Left forelimb (tissue), 1 donor: ENCODE measurements at places on chromosomes 3 and 15.
A peak's percentile ranks its signal among the peaks of the same experiment; 100 is the strongest.

DNA sequence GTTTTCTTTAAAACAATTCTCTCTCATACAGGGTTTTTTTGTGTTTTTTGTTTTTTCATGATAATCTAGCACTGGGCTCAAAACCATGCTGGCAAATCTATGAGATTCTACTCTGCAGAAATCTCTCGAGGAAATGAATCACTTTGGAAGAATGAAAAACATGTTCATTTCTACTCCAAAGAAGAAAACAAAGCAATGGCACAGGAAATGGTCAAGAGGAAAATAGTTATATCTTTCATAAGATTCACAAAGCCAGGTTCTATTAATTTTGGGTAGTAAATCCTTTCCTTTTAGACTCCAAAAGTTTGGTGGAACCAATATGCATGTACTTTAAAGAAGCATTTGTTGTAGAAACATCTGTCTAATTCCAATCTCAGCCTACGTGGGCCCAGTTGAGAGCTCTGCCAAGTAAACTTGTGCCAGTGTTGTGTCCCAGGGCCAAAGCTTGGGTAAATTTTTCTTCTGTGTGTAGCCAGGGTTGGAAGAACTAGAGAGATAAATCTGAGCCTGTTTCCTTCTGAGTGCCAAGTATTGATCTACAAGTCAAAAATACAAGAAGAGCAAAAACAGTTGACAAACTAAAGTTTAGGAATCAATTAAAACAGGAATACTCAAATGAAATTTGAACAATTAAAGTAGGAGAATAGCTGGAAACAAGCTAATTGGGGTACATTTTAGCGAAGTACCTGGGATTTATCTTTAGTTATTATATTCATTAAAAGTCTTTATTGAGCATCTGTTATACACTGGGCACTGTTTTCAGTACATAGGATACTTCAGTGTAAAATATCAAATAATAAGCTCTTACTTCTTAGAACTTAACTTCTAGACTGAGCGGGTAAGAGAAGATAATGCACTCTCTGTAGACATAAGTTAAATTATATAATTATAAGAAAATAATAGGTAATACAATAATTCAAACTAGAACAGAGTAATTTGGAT is 657.5 kb upstream of the NECTIN3 start:
- DNase-seq: no peak

GRCh38 chr15:73560501-73561117 is 72.6 kb downstream of the NPTN start:
- no peak for DNase-seq

- peak; percentile 61 for DNase-seq
These were observed 900 bp upstream of the HYAL3 start for GRCh38 chr3:50299929-50300680.

DNA sequence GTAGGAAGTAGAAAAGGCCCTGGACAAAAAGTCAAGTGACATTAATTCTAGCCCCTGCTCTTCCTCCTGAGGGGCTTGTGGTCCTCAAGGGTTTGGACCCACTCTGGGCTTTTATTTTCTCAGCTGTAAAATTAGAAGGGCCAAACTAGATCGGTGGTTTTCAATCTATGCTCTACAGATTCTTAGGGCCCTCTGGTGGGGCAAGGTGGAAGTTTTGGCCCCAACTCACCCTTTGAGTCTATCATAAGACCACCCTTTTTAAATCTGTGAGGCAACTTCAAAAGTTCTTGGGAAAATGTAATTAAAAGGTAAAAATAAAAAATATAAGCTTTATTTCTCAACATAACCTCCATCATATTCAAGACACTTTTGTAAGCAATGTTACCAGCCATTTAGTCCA is 25.6 kb upstream of the CFAP161 start:
- DNase-seq: no peak

- DNase-seq: no peak
These were observed 17.7 kb downstream of the PTH1R start for GRCh38 chr3:46895204-46895660.

DNA sequence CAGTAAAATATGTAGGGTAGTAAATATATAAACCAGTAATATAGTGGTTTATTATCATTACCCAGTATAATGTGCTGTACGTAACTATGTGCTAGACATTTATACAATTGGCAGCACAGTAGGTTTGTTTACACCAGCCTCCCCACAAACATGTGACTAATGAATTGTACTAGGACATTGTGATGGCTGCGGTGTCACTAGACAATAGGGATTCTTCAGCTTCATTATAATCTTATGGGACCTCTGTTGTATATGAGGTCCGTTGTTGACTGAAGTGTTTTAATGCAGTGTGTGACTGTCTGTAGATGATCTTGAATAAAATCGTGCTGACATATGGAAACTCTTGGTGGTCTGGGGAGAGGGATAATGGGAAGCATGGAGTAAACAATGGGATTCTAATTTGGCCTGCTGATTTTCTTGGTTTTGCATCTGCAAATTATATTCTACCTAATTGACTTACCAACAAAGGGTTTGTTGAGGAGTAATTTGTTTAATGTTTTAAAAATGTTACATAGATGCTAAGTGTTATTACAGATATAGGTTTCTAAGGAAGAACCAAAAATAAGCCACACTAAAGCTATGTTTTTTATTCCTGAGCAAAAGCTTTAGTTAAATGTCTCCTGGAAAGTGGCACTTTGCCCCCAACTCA is 496.5 kb upstream of the TBL1XR1 start:
- no peak for DNase-seq

DNA sequence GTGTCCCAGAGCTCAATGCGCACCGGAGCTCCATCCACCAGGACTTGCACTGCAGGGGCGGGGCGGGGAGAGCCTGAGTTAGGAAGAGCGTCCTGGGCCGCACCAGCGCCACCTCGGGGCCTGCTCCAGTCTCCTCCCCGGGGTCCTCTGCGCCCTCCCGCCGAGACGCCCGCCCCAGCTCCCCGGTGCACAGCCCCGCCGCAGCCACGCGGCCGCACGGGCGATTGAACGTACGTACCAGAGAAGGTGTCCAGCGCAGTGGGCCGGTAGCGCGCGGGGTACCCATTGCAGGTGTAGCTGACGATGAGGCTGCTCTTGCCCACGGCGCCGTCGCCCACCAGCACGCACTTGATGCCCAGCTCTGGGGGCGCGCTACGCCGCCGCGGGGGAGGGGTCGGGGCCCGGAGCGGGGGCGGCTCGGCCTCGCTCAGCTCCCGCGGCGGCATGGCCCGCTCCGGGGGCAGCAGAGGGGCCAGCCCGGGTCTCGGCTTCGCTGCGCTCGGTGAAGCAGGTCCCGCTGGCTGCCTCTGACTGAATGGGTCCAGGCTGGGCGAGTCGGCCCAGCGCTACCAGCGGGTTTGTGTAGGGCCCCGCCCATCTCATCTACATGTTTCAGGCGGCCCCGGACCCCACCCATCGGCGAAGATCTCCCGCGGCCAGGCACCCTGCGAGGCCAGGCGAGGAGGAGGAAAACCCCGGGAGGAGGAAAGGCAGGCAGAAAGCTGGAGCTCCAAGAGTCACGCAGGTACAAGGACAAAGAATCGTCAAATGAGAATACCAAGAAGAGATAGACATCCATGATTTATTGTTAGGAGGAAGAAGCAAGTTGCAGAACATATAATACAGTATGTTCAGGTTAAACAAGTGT is at the start of gene RHOV:
RHOV (minus strand) TSS at position 541 of the 868 bp plus-strand sequence; CDS start at position 446, 95 bp downstream.
- DNase-seq: no peak

GRCh38 chr3:49397470-49397869 is 14.3 kb downstream of the RHOA start:
- no peak for DNase-seq

DNA sequence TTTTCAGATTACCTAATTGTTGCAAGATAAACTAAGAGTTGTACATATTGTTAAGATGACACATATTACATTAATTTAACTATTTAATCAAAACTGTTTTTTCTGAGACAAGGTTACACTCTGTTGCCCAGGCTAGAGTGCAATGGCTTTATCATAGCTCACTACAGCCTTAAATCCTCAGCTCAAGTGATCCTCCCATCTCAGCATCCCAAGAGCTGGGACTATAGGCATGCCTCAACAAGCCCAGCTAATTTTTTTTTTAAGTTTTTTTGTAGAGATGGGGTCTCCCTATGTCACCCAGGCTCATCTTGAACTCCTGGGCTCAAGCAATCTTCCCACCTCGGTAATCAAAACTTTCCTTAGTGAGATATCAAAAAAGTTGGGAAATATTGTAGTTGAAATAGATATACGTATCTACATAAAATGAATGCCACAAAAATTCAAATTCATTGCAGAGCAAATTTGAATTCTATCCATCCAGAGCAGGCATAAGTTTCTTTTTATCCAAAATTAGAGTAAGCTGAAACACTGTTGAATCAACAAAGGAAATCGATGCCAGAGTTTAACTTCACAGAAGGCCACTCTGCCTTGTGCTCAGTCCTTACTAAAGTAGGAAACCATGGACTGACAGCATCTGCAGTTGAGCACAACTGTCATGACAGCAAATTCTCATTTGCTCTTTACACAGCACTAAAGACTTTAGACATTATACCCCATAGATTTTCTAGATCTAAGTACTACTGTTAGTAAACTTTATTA is 15.5 kb downstream of the ATOSA start:
- no peak for DNase-seq

- peak; percentile 87 for DNase-seq
These were observed 5.6 kb upstream of the MECOM start for GRCh38 chr3:169668957-169669741.
